Caki2 (cell line): ENCODE measurements at places on chromosomes 16 and 17. TPM values are rescaled to one million over a fixed set of nuclear protein-coding genes. Genes with fewer than 3 reads are reported as not detected.

TEX19 gene
- total RNA-seq: 0.37 and 1.9 TPM in 2 replicates

CACNG4 gene
- total RNA-seq: not detected in 2 replicates

TLCD2 gene
- total RNA-seq: 0.20 and 1.0 TPM in 2 replicates

SULT1A1 gene
- total RNA-seq: 232 and 257 TPM in 2 replicates

SBK1 gene
- 0.06 and 0.27 TPM in 2 replicates for total RNA-seq

CORO1A gene
- total RNA-seq: 0.41 and 2.3 TPM in 2 replicates

SLFN12L gene
- total RNA-seq: not detected in 2 replicates

KRT20 gene
- 46.7 and 50.0 TPM in 2 replicates for total RNA-seq

CPHXL2 gene
- total RNA-seq: not detected in 2 replicates

SPATA32 gene
- not detected in 2 replicates for total RNA-seq

PRSS33 gene
- total RNA-seq: not detected in 2 replicates

KRT17 gene
- total RNA-seq: not detected in 2 replicates

TNFRSF13B gene
- total RNA-seq: not detected in 2 replicates

- no peak for DNase-seq
These were observed 141.6 kb downstream of the VPS53 start for GRCh38 chr17:573036-573435.

DNA sequence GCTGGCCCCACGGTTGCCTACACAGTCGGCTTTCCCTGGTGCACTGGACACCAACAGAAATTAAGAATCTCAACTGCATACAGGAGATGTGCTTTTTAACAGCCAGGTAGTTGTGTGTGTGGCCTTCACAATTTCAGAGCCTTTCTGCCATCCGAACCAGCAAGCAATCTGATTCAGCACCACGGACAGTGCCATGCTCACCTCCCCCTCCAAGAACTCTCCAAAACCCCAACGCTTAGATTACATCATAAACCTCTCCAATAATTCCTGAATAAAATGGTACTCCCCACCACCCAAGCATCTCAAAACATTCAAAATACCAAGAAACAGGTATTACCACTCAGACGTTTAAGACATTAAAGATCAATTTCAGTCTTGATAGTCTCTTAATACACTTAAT lies 31.8 kb downstream of the USP7 start:
- DNase-seq: peak; percentile 52

- DNase-seq: no peak
These were observed 146.8 kb downstream of the CLEC16A start for GRCh38 chr16:11091021-11091785.

- DNase-seq: peak; percentile 49
These were observed at the start of gene CCDC102A for GRCh38 chr16:57536306-57537193. Gene CCDC102A (minus strand): TSS chr16:57536571. CDS start chr16:57529177, 7,394 bp downstream.

DNA sequence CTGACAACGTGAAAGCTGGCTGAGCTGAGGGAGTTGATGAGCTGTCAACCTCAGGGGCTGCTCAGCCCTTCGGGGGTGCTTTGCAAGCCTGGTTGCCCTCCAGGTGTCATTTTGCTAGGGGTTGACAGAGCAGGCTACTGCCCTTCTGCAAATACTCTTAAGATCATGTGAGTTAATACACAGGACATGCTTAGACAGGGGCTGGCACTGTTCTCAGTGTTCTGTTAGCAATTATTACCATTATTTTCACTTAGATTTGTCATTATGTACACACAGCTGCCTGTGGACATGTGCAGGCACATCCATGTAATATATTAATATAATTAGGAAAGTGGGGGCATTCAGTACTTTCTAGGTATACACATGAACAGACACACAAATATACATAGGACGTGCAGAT lies 554.3 kb upstream of the HSBP1 start:
- DNase-seq: no peak

- DNase-seq: peak; percentile 80
These were observed 20.4 kb upstream of the SLC38A8 start for GRCh38 chr16:84062734-84063640.

GRCh38 chr17:27512511-27513346 lies 56.5 kb downstream of the KSR1 start:
- no peak for DNase-seq

GRCh38 chr16:1794908-1795666 lies 1.6 kb upstream of the IGFALS start:
- DNase-seq: no peak

- DNase-seq: no peak
These were observed 2.3 kb upstream of the P2RX1 start for GRCh38 chr17:3918372-3919122.

DNA sequence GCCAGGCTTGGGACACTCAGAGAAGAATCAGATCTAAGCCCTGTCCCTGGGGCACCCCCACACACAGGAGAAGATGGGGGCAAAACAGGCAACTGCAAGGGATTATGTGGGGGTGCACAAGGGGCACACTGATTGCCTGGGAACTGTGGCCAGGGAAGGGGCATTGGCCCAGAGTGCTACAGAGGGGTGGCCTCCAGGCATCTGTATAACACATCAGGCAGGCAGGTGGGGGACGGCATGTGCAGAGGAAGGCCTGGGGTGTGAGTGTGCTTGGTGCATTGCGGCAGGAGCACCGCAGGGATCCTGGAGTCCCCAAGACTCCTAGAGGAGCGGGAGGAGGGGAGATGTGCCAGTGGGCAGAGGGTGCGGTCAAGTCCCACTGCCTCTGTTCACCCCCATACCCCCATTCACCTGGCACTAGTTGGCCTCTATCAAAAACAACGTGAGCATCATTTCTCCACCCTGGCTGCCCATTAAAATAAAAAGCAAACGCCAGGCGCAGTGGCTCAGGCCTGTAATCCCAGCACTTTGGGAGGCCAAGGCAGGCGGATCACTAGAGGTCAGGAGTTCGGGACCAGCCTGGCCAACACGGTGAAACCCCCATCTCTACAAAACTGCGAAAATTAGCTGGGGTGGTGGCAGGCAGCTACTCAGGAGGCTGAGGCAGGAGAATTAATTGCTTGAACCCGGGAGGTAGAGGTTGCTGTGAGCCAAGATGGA lies 41.5 kb downstream of the C16orf82 start:
- DNase-seq: no peak

DNA sequence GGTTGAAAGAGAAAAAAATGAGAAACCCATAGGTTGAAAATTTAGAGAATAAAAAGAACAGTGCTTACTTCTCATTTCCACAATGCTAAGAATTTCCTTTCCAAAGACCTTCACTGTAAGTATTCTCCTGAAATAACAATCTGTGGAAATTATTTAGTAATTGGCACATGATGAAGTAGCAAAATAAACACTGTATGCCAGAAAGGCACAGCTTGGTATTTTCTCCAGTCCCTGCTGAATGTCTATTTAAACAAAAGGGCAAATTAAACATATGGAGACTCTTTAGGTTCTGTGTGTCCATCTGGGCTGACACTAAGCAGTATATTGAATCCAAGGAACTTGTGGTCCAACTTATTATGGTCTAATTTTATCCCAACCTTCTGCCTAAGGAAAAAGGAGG lies 46.1 kb downstream of the CHCT1 start:
- DNase-seq: no peak

- DNase-seq: no peak
These were observed 7.4 kb downstream of the PRKCB start for GRCh38 chr16:23843143-23843542.

- no peak for DNase-seq
These were observed 318.4 kb downstream of the SEC14L1 start for GRCh38 chr17:77459018-77459755.

DNA sequence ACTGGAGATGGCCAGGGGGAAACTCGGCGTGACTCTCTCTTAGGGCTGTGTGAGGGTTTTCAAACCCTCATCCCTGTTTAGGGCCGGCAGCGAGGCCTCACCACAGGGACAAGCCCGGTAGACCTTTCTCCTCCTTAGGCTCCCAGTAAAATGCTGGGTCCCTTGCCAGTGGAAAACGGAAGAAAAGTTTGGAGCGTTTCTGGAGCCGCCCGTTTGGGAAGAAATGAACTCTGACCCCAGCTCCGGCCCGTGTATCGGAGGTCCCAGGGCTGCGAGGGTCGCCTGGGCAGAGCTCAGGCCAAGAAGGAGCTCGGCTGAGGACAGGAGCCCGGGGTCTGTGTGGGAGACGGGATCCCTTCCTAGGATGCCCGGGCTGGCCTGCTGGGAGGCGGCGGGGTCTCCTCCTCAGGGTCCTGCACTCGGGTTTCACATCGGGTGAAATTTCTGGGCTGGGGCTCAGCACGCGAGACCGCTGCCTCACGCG lies 23.2 kb downstream of the ZNF213 start:
- DNase-seq: peak; percentile 73

- DNase-seq: no peak
These were observed 258.8 kb downstream of the IRF8 start for GRCh38 chr16:86157616-86158247.

DNA sequence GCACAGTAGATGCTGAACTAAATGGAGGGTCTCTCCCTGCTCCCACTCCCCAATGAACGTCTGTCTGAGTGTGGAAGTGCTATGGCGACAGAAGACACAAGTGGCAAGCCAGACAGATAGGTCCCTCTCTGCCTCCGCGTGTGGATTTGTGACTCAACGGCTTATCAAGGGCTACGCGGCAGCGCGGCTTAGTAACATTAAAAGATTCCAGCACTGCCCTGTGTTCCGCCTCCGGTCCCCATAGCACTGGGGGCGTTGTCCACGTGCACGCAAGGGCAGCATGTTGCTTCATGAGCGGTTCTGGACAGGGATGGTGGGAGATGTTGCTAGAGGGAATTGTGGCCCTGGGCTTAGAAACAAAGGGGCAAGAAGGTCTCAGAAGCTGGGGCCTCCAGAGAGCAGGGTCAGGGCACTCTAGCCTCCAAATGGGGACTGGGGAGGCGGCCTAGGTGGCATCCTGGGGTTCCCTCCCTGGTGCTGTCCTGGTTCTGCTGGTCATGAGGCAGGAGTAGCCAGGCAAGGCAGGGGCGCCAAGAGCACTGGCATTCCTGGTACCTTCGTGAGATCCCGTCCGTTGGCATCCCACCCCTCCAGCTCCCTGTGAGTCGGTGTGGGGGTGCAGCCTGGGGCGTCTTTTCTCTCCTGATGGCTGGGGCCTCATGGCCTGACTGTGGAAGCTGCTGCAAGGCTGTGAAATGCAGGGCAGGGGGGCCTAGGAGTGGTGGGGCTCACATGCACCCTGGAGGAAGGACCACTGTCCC lies 9.1 kb downstream of the CRHR1 start:
- DNase-seq: no peak

GRCh38 chr16:78770353-78771091 lies 671.1 kb downstream of the WWOX start:
- DNase-seq: peak; percentile 58

GRCh38 chr17:74878658-74879057 lies 5.9 kb upstream of the FDXR start:
- DNase-seq: no peak

- no peak for DNase-seq
These were observed 1.7 kb downstream of the GINS2 start for GRCh38 chr16:85686912-85687591.

GRCh38 chr16:55663225-55663624 lies 7.4 kb downstream of the SLC6A2 start:
- DNase-seq: no peak

DNA sequence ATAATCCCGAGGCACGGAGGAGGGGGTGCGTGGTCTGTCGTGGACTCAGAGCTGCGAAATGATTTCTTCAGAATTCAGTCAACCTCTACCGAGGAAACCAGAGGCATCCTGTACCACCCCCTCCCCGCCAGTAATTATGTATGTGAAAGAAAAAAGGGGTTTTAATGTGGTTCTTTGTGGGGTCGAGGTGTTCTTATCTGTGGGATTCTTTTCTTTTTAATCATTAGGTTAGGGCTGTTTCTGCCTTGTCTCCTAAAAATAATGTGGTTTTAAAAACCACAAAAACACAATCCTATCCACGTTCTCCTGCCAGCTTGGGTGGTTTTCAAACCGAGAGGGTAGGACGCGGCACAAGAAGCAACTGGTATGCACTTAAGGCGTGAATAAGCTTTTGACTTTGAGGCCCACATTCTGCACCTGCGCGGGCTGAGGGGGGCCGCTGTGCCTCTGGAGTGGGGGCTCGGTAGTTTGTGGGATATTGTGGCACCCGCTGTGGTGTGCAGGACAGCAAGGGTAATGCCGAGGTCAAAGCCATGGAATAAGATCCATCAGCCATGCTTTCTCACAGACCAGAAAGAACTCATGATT lies 1.0 kb downstream of the SLC47A1 start:
- DNase-seq: no peak

- DNase-seq: no peak
These were observed 54.8 kb downstream of the GRB2 start for GRCh38 chr17:75350706-75351105.

DNA sequence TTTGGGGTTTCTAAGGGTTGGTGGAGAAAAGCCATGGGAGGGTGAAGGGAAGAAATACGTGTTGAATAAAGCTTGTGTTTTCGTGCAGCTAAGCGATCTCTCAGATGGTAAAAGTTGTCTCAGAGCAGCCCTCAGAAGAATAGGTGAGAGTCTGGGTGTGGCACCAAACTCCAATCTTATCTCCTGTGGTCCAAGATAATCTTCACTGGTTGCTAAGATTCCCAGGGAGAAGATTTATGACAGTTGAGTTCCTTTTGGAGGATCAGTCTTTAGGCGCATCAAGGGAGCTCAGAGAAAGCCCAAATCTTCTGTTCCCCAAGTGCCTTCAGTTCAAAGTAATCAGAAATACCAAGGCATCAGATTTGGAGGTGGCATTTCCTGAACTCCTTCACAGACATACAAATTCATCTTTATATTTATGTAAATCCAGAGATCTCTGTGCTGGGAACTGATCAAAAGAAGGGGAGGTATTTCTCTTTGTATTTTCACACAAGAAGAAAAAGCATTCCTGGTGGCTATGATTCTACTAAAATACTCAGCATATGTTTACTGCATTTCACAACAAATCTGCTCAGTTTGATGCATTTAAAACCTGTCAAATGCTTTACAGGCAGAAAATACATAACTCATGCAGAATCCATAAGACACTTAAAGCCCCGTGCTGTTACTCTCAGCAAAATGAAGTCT lies 102.9 kb downstream of the ABCC12 start:
- DNase-seq: no peak

GRCh38 chr16:23014592-23014991 lies 134.7 kb downstream of the USP31 start:
- no peak for DNase-seq

- DNase-seq: no peak
These were observed 64.0 kb downstream of the CYB561 start for GRCh38 chr17:63382136-63382535.

DNA sequence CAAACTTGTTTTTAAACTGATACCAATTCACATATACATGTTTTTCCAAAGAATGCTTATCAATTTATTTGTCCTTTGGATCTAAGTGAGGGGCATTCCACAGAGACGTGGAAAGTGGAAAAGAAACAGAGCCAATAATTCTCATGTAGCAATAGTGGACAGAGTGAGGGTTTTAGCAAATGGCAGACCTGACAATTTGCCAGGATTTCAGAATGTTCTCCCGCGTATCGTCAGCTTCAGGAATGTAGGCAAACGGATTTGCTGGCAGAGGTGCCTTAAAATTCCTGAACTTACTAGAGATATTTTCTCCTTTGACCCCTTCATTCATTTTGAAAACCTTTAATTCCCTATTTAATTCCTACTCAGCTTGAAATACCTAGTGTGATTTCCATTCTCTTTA lies 193.4 kb upstream of the CPHXL start:
- DNase-seq: no peak

- no peak for DNase-seq
These were observed 35.5 kb upstream of the TMEM92 start for GRCh38 chr17:50238601-50239280.

- DNase-seq: no peak
These were observed 72.3 kb downstream of the TANGO6 start for GRCh38 chr16:68915589-68915988.
